ENCODE measurements at places on chromosomes 2 and 18. TPM values are rescaled to one million over a fixed set of nuclear protein-coding genes. Genes with fewer than 3 reads are reported as not detected.

Gene CFC1
- 0.39 TPM for polyA plus RNA-seq

Gene IL1F10
- not detected for polyA plus RNA-seq

Gene C1GALT1C1L
- 2.1 TPM for polyA plus RNA-seq

Gene RNF125
- not detected for polyA plus RNA-seq

Gene PTPRN
- 89.5 TPM for polyA plus RNA-seq
